Activated CD4-positive, alpha-beta T cell treated with anti-CD3 and anti-CD28 coated beads, Interleukin-2, amount 50 U/mL, for 24 hours (primary cell): ENCODE measurements at places on chromosomes 3 and 15.

GRCh38 chr3:100384733-100385525 lies 16.0 kb downstream of the TOMM70 start:
- DNase-seq: no peak

DNA sequence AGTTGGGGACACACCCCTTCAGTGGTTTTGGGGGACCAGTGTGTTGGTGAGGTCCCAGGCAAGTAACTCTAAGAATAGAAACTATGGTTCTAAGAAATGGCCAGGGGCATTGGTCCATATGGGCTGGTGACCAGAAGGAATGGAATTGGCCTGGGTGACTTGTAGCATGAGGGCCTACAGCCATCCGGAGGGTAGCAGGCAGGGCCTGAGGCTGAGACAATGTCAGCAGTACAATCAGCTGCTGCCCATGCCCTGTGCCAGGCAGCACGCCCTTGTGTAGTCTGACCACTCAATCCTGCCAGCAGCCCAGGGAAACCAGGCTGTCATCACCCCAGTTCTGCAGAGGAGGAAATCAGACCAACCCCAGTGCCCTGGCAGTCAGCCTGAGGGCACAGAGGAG lies 100.6 kb downstream of the DNAJB8 start:
- DNase-seq: no peak

DNA sequence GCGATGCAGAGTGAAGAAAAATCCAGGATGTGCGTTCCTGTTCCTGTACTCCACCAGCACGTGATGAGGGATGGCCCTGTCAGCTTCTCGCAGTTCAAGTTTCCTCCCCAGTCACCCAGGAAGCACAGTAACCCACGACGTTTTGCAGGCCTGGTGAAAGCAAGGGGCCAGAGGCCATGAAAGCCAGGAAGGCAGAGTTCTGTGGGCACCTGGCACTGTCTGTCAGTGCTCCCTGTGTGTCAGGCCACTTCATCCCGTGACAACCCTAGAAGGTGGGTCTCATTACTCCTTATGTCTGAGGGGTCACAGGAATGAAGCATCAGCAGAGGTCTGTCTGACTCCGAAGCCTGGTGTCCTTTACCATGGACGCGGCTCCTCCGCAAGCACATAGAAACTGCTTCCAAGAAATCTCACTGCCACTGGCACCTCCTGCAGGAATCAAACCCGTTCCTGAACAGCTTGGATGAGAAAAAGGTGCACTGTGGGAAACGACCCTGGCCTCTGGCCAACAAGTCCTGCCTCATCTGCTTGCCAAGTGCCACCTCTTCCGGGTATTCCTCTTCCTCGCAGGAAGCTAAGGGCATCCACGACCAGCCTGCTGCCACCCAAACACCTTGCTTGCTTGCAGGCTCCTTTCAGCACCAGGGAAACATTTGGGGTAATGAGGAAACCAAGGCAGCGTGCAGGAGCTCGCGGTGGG lies 14.6 kb downstream of the RAB43 start:
- no peak for DNase-seq

DNA sequence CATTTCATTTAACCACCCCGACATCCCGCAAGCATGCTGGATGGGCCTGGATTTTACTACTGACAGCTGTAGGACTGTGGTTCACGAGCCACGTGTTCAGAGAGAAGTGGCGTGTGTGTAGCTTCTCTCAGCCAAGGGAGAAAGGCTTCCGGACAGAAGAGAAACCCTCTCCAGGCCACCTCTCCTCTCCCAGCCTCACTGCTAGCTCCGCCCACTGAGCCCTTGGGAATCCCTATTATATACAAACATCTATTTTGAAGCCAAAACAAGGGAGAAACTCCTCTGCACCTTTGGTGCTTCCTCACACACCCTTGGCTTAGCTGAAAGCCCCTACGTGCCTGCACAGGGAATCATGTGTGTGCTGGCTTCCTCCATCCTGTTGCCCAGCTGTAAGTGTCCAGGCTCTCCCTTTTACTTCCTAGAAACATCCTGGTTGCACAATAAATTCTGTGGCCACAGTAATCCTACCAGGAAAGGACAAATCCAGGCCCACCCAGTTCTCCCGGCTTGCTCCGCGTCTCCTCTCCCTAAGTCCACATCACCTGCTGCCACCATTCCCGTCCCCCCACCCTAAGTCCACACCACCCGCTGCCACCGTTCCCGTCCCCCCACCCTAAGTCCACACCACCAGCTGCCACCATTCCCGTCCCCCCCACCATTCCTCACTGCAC lies 30.5 kb downstream of the PCSK6 start:
- DNase-seq: no peak

- peak; percentile 6 for DNase-seq
These were observed 13.2 kb downstream of the TM4SF4 start for GRCh38 chr3:149487598-149488197.

DNA sequence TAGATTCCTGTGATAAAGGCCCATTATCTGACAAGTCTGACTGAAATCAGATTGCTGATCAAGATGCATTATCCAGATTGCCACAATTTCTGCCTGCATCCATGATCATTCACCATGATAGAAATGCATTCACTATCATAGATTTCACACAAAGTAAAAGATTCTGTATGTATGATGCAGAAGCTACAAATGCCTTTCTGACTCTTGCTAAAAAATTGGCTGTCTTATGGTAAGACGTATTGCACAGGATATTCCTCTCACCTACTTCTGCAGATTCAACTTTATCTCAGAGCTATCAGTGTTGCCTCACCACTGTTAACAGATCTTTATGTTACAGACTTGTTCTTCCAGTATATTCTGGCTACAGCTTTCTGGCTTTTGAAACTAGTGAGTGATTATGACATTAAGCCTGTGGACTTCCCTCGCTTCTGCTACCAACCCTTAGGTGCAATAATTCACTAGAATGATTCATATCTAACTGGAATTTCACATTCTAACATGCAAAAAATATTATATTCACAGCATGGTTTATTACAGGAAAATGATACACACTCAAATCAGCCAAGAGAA lies 955.3 kb downstream of the EPHA3 start:
- DNase-seq: no peak

- DNase-seq: no peak
These were observed 96.1 kb downstream of the FOXP1 start for GRCh38 chr3:71487418-71487817.

DNA sequence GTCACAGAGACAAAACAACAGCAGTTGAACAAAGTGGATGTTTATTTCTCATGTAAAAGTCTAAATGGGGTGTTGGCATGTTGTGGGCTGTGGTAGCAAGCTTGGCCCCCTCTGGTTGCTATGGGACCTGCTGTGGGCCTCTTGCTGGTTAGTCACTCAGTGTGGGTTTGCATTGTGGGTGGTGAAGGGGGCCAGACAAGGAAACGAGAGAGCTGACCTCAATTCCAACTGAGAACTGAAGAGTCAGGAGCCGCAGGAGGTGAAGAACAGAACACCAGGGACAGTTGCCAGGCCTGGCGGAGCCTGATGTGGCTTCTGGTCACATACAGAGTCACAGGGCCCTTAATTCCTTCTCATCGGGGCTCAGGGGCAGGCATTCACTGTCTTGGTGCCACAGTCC lies 1.9 kb upstream of the ADPGK start:
- no peak for DNase-seq

- no peak for DNase-seq
These were observed 314.7 kb upstream of the ROPN1 start for GRCh38 chr3:124306665-124307064.

GRCh38 chr15:98994892-98995291 lies 12.7 kb downstream of the PGPEP1L start:
- DNase-seq: no peak

- DNase-seq: no peak
These were observed 227.4 kb downstream of the UACA start for GRCh38 chr15:70535955-70536338.

GRCh38 chr3:135224815-135225362 lies 429.8 kb downstream of the EPHB1 start:
- no peak for DNase-seq

DNA sequence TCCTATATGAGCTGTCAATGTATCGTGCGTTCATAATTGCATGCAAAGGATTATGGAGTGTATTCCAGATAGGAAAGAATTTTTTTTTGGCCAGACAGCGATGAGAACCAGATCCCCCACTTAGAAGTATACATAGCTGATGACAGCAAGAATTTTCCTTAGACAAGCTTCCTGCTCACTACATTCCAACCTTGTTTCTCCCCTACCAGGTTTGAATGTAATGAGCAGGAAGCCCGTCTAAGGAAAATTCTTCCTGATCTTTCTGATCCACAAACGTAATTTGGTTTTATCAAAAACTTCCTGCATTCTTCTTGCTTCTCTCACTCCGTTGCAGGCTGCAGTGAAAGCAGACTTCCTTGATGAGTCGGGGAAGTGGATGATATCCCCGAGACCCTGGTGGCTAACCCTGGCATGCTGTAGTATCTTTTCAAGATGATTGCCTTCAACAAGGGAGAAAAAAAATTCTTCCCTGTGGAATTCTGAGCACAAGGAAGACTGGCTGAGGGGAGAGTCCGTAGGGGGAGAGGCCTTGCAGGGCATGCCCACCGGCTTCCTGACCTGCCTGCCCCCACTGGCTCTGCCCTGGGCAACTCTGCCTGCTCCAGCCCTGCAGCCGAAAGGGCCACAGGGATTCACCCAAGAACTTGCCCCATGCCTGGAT lies 243.1 kb downstream of the TLE3 start:
- no peak for DNase-seq

GRCh38 chr15:60961541-60962485 lies 267.3 kb downstream of the RORA start:
- no peak for DNase-seq

DNA sequence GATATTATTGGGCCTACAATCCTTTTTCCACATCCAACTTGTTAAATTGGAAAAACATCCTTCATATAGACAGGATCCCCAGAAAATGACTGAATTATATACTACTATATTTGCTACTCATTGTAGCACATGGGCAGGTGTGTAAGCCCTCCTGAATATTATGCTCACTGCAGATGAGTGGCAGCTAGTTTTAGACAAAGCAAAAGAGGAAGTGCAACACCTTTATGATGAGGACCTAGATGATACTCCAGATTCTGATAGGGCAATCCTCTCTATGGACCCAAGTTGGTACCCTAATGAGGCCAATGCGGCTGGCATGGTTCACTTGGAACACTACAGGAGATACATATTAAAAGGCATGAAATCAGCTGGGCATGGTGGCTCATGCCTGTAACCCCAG lies 119.1 kb upstream of the PLCL2 start:
- DNase-seq: no peak
